Osteoblast (primary cell): ENCODE measurements at places on chromosomes 5 and 9. TPM values are rescaled to one million over a fixed set of nuclear protein-coding genes. Genes with fewer than 3 reads are reported as not detected.

The ZNF608 gene
- 11.6 and 14.7 TPM in 2 replicates for total RNA-seq

The SMIM33 gene
- total RNA-seq: not detected in 2 replicates

- no peak for DNase-seq
Measured at GRCh38 chr5:14064841-14065240, 78.3 kb upstream of the TRIO start.

- DNase-seq: peak; percentile 91
Measured at GRCh38 chr5:139650031-139650688, 2.0 kb downstream of the CXXC5 start.

GRCh38 chr9:135334953-135335460, 144.6 kb upstream of the PPP1R26 start:
- DNase-seq: peak; percentile 48
